ENCODE measurements at places on chromosomes 4 and X.

- no peak for DNase-seq
Observed at GRCh38 chrX:43629229-43629628, 26.9 kb upstream of the MAOA start.

DNA sequence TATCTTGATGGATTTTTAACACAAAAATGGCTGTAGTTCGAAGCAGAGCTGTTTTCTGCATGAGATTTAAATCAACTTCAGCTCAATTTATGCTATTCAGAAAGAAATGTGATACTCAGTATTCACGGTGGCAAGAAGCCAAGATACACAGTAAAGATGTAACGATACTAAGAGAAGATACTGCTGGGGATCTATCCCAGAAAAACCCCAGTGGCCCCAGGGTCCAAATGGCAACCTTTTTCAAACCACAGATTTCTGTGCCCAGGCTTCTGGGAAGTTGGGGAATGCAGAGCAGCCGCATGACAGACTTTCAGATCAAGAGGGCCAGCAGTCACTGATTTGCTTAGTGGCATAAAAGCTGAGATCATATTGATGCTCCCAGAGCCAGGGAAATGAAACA lies 353.9 kb downstream of the AFF2 start:
- DNase-seq = peak; percentile 30

GRCh38 chr4:168384437-168385141 lies 66.0 kb upstream of the DDX60 start:
- DNase-seq = no peak

DNA sequence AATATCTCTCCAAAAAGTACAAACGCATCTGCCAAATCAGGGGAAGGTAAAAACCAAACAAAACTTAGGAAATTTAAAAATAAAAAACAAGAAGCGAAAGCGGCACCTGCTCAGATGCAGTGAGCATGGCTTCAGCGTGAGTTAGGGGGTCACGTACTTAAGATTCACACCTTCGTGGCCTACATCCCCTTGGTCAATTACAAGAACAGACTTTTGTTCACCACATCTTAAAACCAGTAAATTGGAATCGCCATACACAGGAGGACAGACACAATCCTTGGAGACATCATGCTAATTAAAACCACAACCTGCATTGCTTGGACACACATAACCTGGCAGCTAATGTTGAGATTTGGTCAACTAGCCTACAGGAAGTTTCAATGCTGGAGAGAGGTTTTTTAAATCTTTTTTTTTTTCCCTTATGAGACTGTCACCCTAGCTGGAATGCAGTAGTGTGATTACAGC lies 12.5 kb upstream of the SEL1L3 start:
- no peak for DNase-seq

DNA sequence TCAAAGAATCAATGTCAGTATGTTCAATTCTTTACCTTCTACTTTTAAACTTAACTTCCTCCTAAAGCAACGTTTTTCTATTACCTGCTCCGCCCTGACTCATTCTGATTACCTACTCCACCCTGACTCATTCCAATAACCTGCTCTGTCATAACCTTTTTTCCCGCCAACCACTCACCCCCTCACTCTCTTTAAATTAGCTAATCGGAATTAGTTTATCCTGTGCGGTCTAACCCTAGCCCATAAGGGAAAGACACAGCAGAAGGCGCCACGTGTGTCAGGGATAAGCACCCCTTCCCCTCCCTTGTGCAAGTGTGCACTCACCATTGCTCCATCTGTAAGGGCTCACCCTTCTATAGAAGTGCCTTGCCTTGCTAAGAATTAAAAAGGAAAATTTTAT lies 64.4 kb downstream of the EIF4E start:
- no peak for DNase-seq

- DNase-seq = no peak
Observed at GRCh38 chr4:154738426-154738825, 5.4 kb upstream of the LRAT start.

GRCh38 chrX:109270580-109271484 lies 211.1 kb downstream of the GUCY2F start:
- no peak for DNase-seq

GRCh38 chr4:68466751-68467150 lies 19.5 kb downstream of the TMPRSS11E start:
- DNase-seq = no peak

DNA sequence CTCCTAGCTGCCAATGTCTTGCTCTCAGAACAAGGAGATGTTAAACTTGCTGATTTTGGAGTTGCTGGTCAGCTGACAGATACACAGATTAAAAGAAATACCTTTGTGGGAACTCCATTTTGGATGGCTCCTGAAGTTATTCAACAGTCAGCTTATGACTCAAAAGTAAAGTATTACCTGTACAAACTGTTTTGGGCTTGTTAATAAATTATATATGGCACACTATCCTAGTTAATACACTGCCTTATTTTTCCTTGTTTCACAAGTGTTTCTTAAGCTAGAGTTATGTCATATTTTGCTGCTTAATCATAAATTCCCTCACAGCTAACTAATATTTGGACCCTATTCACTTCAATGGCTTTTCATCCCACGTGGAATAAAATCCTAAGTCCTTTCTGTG lies 45.3 kb downstream of the STK26 start:
- DNase-seq = no peak

GRCh38 chrX:97132664-97133415 lies 249.1 kb downstream of the RPA4 start:
- no peak for DNase-seq

Measured in NCI-H524 treated with DMSO at 0.1 percent for 48 hours (cell line).